ENCODE measurements at places on chromosomes 2 and 18.

DNA sequence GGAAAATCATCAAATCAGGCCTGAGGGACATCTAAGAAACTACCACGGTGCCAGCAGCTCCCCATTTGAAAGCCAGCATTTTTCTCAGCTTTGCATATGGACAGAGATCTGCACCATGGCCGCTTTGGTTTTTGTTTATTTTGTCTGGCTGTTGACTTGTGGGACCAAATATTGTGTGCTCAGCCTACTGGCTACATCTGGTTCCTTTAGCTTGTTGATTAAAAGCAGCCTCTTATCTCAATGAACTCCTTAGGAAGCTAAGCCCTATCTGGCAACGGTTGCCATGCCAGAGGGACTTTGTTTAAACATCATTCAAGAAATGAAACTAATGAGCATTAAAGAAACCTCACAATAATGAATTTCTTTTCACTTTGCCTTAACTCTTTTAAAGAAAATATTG, 32.4 kb upstream of the CCDC150 start:
- DNase-seq = no peak

DNA sequence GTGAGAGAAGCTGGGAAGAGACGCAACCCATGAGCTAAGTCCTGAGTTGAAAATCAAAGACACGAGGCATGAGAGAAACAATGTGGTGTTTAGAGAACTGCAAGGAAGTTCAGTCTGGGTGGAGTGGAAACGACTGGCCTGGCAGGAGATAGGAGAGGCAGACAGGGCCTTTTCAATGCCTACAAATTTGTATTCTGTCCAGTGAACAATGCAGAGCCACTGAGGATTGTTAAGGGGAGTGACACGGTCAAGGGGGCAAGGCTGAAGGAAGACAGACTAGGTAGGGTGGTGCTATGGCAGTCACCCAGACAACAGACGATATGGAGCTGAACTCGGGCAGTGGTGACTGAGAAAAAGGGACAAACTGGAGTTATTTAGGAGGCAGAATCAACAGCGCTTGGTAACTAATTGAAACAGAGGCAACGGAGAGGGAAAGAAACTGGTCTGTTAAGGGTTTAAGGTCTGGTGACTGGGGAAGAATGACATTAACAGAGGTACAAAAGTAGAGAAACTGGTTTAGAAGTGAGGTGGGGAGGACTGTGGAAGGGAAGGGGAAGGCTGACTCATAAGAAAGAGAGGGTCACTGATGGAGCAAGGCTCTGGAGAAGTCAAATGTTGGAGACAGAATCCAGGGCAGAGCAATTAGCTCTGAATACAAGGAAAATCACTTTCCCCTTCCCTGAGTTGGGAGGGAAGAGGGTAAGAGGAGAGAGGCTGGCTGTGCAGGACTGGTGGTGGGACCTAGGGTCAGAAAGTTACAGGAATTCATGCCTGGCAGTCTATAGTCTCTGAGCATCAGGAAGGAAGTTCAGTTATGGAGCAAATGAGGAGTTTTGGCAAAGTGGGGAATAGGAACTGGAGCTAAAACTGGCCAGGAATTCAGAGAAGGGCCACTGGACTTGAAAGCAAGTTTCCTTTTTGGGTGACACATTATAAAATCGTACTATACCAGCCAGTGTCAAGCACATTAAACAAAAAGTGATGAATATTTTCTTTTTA, 63.4 kb upstream of the CHRNA1 start:
- no peak for DNase-seq

- no peak for DNase-seq
Measured at GRCh38 chr2:28656937-28657615, 94.6 kb upstream of the PPP1CB start.

GRCh38 chr2:217282531-217282930, 422.7 kb upstream of the TNP1 start:
- DNase-seq = no peak

- peak; percentile 94 for DNase-seq
Measured at GRCh38 chr2:234996069-234996940, 44.5 kb downstream of the SH3BP4 start.

All from iPS DF 19.7 (cell line).